ENCODE measurements at places on chromosomes 7 and 10. TPM values are rescaled to one million over a fixed set of nuclear protein-coding genes. Genes with fewer than 3 reads are reported as not detected.

DNA sequence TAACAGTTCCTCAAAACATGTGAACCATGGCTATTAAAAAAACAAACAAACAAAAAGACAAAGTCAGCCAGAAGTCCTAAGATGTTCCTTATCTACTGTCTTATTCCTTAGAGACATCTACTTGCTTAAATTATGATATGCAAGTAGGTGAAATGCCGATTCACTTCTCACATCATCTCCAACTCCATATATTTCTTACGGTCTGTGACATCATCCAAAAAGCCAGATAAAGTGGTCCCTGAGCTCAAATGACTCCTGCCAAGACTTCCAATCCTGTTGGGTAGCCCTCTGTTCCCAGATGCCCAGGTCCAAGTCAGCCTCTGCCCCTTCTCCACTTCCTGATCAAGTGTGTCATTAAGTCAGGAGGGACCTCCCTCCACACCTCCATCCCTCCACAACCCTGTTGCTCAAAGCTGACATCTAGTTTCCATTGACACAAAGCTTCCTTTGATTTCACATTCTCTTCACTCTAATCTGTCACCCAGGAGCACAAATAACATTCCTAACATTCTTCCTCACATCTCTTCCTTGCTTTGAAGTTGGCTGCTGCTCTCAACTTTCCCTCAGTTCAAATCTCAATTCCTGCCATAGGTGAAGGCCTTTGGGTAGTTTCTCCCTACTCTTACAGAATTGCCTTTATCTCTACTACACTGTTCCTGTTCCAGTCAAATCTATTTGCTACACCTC, 56.1 kb upstream of the PDLIM1 start:
- no peaks in the 10 kb centered on the region for H3K36me3 ChIP-seq
- H3K27ac ChIP-seq = no peak overlapping the region
- no peaks in the 10 kb centered on the region for H3K27me3 ChIP-seq
- H3K4me1 ChIP-seq = no peaks in the 10 kb centered on the region
- DNase-seq = no peak

Gene MRLN
- not detected for total RNA-seq

Gene DYNC1I1
- 12.1 TPM for total RNA-seq

DNA sequence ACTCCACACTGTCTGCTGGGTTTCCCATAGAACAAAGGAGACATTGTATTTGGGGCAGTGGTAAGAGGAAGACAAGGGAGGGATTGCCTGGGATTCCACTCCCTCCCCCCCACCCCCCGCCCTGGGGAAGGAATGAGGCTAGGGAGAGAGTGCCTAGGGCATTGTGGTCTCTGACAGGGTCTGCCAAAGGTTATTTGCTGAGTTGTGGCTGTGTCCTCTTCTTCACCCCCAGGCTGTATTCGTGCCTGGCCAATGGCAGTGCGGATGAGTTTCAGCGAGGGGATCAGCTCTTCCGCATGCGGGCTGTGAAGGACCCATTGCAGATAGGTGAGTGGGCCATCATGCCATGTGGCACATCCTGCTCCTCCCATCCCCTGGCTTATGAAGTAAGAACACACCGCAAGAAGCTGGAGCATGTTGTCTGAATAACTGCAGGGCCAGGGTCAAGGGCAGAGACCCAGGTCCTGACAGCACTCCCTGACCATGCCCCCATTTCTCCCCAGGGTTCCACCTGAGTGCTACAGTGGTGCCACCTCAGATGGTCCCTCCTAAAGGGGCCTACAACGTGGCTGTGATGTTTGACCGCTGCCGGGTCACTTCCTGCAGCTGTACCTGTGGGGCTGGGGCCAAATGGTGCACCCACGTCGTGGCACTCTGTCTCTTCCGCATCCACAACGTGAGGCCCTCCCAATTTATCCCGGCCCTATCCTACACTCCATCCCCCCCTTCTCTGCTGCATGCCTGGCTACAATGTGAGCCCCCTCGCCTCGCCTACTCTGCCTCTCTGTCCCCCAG, 3.7 kb downstream of the ZSWIM8 start:
- DNase-seq = peak; percentile 18
- H3K27me3 ChIP-seq = no peaks in the 10 kb centered on the region
- H3K4me3 ChIP-seq = no peak overlapping the region
- H3K27ac ChIP-seq = no peak overlapping the region

Gene CYP26C1
- not detected for total RNA-seq

DNA sequence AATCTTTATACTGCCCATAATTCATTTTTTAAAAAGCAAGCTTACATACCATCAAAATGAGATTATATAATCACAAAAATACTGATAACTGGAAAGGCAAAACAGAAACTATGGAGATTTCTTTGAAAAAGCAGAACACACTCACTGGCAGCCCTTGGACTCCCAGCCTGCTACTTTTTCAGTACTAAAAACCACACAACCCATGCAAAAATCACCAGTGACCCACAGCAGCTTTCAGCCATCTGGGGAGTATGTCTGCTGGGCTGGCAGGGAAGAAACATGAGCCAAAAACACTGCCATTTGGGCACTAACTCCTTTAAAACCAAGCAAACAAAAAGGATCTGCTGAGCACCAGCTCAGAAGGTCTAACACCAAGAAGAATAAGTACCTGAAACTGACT, 80.0 kb upstream of the DDC start:
- H3K27ac ChIP-seq = no peak overlapping the region
- no peak for DNase-seq
- peaks cover 5% of the 10 kb centered on the region for H3K4me1 ChIP-seq
- no peaks in the 10 kb centered on the region for H3K27me3 ChIP-seq
- H3K36me3 ChIP-seq = no peaks in the 10 kb centered on the region
- no peak overlapping the region for H3K4me3 ChIP-seq

GRCh38 chr10:124053971-124054370, 39.4 kb downstream of the CHST15 start:
- H3K27me3 ChIP-seq = no peaks in the 10 kb centered on the region
- H3K27ac ChIP-seq = no peak overlapping the region
- DNase-seq = no peak

Gene OR2A42
- 0.18 TPM for total RNA-seq

DNA sequence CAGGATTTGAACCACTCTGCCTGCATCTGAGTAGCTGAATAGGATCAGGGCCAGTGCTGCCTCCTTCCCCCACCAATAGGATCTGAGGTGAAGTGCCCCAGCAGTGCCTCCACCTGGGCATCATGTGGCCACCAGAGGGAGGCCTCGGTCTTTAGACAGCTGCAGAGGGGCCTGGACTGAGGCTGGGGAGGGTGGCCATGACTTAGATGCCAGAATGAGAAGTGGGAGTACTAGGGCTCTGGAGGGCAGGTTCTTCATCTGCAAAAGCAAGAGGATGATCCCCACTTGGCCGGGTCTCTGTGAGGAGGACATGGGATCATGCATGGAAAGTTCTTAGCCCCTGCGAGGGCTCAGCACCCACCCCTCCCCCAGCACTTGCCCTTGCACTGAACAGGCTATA, 56.9 kb downstream of the NEUROG3 start:
- DNase-seq = no peak
- no peaks in the 10 kb centered on the region for H3K36me3 ChIP-seq
- H3K4me1 ChIP-seq = no peaks in the 10 kb centered on the region
- H3K27me3 ChIP-seq = no peaks in the 10 kb centered on the region
- no peak overlapping the region for H3K4me3 ChIP-seq
- H3K27ac ChIP-seq = no peak overlapping the region

DNA sequence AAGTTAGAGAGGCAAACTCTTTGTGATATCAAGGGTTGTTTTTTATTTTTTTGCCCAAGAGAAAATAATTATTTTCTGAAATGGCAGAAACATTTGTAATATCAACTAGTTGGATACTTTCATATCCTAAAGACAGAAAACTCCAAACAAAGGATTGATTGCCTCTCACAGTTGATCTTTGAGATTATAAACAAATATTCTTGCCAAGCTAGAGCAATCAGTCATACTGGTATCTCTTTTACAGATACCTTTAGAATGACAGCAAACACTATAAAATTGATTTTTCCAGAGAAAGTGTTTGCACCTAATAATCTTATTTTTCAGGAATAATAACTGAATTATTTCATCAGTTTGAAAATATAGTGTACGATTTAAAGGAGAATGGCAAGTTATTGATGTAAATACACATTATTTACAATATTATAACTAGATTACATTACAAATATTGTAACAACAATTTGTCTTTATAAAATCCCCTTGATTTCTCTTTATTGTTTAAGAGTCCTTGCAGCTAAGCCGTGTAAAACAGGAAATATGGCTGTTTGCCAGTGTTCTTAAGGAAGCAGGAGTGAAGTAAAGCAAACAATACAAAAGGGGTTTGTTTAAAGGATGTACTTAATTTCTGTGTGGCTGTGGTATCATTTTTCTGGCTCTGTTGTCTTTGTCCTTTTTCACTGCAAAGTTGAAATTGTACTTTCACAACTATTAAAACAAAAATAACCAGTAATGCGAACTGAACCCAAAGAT, 58.4 kb downstream of the MAPK8 start:
- peaks cover 6% of the 10 kb centered on the region for H3K4me1 ChIP-seq
- H3K4me3 ChIP-seq = no peak overlapping the region
- no peak for DNase-seq
- no peaks in the 10 kb centered on the region for H3K36me3 ChIP-seq
- no peaks in the 10 kb centered on the region for H3K27me3 ChIP-seq

Gene SLC16A12
- total RNA-seq = 4.7 TPM

DNA sequence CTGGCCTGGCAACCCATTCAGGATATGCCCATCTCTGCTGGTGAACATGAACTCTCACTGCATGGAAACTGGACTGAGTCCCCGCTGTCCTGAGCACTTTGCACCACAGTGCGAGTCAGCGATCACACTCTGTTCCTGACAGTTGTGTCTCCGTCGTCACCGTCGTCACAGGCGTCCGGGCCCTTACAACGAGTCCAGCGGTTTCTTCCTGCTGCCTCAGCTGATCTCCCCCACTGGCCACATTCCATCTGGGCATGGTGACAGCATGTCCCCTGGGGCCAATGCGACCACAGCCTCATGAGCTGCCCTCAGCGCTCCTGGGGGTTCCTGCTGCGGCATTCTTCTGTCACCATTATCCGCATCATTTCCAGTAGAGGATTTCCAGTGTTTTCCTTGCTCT, 76.8 kb upstream of the KLF6 start:
- DNase-seq = no peak
- H3K36me3 ChIP-seq = no peaks in the 10 kb centered on the region

GRCh38 chr7:25855854-25856782, 295.9 kb upstream of the NFE2L3 start:
- H3K27me3 ChIP-seq = peaks cover 8% of the 10 kb centered on the region
- no peaks in the 10 kb centered on the region for H3K36me3 ChIP-seq
- H3K4me3 ChIP-seq = peak overlapping the region; percentile 41
- no peak for DNase-seq

Gene DNAJB9
- total RNA-seq = 26.5 TPM

DNA sequence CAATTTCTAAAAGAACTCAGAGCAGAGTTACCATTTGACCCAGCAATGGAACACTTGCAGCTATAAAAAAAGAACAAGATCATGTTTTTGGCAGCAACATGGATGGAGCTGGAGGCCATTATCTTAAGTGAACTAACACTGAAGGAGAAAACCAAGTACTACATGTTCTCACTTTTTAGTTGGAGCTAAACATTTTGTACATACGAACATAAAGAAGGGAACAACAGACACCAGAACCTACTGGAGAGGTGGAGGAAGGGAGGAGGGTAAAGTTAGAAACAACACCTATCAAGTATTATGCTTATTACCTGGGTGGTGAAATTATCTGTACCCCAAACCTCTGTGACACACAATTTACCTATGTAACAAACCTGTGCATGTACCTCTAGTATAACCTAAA, 329.5 kb downstream of the ATRNL1 start:
- H3K36me3 ChIP-seq = no peaks in the 10 kb centered on the region
- H3K4me3 ChIP-seq = no peak overlapping the region
- no peaks in the 10 kb centered on the region for H3K27me3 ChIP-seq
- DNase-seq = no peak

Gene CAMK2B
- 0.45 TPM for total RNA-seq

Gene XRCC2
- total RNA-seq = 0.95 TPM

DNA sequence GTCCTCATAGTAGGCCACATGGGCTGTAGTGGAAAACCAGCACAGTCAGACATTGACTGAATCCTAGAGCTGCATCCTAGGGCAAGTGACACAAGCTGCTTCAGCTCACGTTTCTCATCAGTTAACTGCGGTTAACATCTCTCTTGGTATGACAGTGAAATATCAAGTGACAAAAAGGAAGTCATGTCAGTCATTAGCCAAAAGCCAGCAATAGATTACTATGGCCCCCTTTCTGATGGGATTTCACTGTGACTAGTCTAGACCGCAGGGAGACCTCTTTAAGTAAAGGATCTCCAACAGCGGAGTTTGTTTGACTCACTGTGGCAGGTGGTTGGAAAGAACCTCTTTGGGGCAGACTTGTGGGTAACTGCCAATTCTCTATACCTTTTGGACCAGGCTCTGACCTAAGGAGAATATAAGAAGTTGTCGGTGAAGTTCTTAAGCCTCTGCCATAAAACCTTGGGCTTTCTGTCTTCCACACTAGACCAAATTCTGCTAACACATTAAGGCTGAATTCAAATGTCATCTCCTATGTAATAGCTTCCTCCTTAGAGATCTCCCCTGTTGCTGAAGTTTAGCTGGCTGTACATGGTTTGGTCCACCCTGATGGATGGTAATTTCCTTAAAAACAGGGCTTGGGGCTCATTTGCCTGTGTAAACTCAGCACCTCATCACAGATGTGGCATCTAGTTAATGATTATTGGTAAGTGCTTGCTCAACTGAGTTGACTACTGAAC, 115.3 kb downstream of the SGMS1 start:
- no peaks in the 10 kb centered on the region for H3K36me3 ChIP-seq
- no peaks in the 10 kb centered on the region for H3K27me3 ChIP-seq
- no peak overlapping the region for H3K27ac ChIP-seq
- no peak overlapping the region for H3K4me3 ChIP-seq
- peaks cover 21% of the 10 kb centered on the region for H3K4me1 ChIP-seq

Gene COBL
- total RNA-seq = 5.2 TPM

Gene HIPK2
- 38.4 TPM for total RNA-seq

DNA sequence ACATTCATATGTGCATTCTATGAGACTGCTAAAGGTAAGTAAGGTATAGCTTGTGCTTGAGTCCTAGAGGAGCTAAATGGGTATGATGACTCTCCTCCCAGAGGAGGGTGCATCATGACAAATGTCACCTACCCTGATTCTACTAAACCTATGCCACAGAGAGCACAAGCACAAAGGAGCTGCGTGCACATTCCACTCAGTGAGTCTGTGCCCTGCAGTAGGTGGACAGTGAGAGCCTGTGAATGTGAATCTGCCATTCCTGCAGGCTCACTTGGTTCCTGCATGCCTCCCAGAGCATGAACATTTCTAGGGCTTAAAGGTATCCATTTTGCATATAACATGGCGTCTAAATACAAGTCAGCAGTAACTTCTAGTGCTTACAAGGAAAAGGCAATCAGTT, 46.8 kb downstream of the PRKAR2B start:
- H3K27me3 ChIP-seq = no peaks in the 10 kb centered on the region
- H3K4me1 ChIP-seq = no peaks in the 10 kb centered on the region
- no peak for DNase-seq
- no peak overlapping the region for H3K27ac ChIP-seq

DNA sequence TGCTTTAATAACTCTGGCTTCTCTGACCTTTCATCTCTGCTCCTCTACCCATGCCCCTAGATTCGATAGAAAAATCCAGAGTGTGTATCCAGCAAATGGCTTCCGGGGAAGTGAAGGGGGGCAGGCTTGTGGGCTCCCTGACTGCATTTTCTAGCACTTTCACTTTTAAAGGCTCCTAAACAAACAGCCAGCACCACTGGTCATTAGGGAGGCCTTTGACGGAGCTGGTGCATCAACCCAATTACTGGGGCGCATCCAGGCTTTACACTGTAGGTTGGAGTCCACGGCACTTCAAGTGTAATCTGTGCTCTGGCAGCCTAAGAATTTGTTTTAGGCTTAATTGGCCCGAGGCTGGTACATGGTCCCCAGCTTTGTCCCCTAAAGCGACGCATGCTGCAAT, 291.9 kb downstream of the GFRA1 start:
- H3K27ac ChIP-seq = no peak overlapping the region
- H3K36me3 ChIP-seq = no peaks in the 10 kb centered on the region
- no peak overlapping the region for H3K4me3 ChIP-seq
- DNase-seq = no peak
- H3K27me3 ChIP-seq = no peaks in the 10 kb centered on the region
- no peaks in the 10 kb centered on the region for H3K4me1 ChIP-seq
